ENCODE measurements at places on chromosomes 1 and 21. TPM values are rescaled to one million over a fixed set of nuclear protein-coding genes. Genes with fewer than 3 reads are reported as not detected.

Gene CDCA8
- total RNA-seq, result 77.2 TPM

Gene CD53
- total RNA-seq, result 403 TPM

DNA sequence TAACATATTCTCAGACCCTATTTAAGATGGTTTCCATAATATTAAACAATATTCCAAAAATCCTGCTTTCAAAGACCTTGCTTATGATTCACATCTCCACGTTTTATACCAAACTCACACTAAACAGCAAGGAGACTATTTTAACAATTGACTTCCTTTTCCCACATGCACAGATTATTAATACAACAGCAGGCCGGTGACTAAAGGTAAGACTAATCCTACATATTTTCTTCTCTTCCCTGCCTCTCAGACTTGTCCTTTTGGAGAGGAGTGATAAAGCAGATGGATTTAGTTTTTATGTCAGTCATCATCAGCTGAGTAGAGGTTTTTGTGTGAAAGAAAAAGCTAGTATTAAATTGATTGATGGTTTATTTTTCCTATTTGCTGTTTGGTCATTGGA, 400.6 kb downstream of the NTNG1 start:
- DNase-seq, result no peak

DNA sequence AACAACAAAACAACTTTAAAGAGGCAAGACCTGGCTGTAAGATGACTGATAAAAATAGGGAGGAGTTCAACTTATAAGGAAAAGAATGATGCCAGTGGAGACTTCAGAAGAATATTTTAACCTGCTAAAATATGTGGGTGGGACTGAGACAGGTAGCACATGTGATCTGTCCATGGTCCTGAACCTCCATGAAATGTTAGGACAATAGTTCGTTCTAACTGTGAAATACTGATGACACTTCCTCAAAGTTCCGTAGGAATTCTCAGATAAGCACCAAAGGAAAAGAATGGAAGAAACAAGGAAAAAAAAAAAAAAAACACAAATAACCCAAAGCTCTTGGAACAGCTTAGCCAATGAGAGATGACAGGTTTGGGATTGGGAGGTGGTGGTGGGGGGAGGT, 44.7 kb downstream of the CDC42BPA start:
- DNase-seq, result no peak

DNA sequence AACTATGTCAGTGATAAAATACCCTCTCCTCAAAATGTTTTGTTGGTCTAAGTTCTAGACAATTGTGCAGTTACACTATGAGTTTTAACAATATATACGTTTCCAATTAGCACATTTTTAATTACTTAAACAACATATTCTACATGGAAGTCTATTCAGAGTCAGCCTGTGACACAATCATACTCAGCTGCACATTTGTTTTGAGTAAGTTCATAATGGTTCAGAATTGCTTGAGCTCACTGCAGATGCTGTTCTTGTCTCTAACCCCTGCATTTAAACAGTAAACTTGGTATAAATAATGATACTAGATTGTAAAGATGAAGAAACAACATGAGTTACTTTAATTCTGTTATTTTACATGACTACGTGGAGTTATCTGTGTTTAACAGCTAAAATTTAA, 30.6 kb downstream of the CDKN2C start:
- no peak for DNase-seq

DNA sequence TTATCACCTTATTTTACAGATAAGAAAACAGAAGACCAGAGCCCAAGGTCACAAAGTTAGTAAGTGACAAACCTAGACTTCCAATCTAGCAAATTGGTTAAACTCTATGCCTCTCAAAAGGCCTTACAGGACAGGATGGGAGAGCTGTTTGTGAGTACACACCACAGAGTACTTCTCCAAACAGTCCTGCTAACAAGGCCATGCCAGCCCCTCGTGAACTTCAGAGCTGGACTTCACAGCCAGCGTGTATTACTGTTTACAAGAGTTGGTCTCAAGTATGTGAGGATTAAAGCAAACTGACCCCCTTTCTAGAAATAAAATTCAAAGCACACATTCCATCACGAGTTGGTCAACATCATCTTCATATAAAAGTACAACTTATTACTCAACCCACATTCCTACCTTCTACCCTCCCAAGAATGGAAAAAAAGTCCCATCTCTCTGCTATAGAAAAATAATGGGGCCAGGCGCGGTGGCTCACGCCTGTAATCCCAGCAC, 19.8 kb upstream of the UBR4 start:
- no peak for DNase-seq

Gene AKR7A3
- 0.33 TPM for total RNA-seq

Gene F3
- not detected for total RNA-seq

- DNase-seq, result no peak
These were observed 3.2 kb downstream of the ID3 start for GRCh38 chr1:23555986-23556634.

- no peak for DNase-seq
These were observed 760 bp downstream of the PEX14 start for GRCh38 chr1:10475510-10475909.

DNA sequence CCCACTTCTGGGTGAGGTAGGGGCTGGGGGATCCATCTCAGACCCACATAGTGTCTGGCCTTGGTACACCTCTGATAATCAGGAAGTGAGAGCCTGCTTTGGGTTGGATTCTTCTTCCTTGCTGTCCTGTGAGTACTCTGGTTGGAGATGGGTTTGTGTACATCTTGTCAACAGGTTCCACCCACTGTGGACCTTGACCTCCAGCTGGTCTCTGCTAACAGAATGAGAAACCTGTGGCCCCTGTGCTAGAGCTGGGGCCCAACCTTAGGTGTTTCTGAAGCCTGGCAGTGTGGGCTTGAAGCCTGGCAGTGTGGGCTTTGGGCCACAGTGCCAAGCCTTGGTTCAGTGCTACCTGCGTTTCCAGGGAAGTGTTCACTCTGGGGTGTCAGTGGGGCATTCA, 2.6 kb downstream of the ZBTB48 start:
- no peak for DNase-seq

Gene ST3GAL3
- 26.7 TPM for total RNA-seq

- DNase-seq, result no peak
These were observed 1.9 kb upstream of the TTLL10 start for GRCh38 chr1:1171546-1172340.

Gene PLA2G2E
- not detected for total RNA-seq

Gene PROX1
- not detected for total RNA-seq

DNA sequence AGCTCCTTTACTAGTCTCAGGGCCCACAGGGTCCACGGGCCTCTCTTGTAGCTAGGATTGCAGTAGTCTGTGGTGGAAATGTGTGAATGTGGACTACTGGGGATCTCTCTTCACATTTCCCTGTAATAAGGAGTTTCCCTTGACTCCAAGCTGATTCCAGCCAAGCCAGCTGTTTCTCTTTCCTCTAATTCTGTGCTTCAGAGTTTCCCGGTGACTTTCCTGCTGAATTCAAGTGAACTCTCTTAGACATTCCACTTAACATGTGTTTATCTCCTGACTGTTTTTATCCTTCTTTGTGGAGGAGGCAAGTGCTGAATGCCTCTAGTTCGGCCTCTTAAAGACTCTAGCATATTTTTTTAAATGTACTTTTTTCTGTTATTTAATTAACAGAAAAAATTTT, 354.0 kb upstream of the RGS18 start:
- DNase-seq, result no peak

DNA sequence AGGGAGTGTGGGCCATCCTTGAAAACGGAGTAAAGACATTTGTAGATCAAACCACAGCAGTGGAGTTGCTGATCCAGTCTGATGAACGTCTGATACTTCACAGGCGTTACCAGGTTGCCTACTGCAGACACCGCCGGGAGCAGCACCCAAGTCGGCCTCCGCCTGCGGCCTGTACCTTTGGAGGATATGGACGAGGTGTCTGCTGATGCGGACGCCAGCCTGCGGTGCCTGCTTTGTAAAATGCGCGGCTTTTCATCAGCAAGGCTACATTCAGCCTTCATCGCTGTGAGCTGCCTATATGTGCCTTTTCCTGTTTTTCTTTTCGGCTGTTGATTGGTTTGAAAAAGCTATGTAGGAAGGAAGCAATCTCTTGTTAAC, 16.0 kb downstream of the SLX9 start:
- DNase-seq, result no peak

DNA sequence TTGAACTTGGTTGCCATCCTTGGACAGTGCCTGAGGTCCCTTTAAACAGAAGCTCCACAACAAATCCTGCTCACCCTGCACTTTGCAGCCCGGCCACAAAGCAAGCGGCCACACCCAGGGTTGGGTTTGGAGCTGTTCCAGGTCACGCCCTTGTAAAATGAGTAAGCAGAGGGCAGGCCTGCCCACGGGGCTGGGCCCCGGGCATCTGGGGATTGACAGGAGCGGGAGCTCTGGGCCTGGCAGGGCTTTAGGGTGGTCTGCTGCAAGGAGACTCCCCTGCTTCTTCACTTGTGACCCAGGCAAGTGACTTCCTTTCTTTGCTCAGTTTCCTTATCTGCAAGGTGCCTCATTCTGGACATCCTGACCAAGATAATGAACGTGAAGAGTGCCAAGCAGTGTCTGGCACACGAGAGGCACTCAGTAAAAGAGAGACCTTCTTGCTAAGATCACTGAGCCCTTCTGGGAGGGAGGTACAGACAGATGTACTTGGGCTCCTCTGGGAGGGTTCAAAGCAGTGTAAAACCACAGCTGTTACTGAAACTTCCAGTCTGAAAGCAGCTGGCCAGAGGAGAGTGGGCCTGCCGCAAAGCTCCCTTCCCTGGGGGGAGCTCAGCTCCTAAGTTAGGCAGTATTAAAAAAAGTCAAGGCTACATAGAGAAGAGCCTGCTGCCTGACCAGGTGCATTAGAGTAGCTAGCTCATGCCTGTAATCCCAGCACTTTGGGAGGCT, 2.6 kb downstream of the E2F2 start:
- DNase-seq, result peak; percentile 94

DNA sequence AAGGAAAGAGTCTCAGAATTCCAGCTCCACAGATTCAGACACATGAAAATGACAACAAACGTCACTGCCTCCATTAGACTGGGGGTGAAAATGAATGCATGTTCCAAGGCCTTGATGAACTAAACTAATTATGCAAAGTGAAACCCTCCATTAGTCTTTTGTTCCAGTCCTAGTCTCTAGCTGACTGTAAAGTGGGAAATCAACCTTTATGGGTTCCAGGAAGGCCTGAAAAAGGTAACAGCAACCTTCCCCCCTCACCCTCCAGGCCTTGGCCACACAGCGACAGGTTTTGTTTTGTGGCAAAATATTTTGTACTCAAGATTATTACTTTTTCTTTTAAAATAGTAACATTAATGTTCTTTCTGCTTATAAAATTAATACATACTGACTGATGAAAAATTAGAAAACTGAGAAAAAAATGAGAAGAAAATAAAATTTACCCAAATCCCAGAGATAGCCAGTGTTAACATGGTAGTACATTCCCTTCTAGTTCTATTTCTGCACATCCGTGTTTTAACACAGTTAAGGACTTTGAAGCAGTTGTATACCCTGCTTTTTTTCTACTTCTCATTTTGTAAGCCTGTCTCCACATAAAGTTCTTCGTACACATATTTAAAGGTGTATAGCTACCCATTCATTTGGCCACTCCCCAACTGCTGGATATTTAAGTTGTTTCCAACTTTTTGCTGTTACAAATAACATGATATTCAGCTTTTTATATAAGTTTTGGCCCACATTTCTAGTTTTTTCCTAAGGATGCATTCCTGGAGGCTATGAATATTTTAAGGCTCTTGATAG, 60.9 kb downstream of the CD2 start:
- peak; percentile 35 for DNase-seq

Gene CNKSR1
- 1.5 TPM for total RNA-seq

Data from activated CD8-positive, alpha-beta memory T cell treated with anti-CD3 and anti-CD28 coated beads, Interleukin-2, amount 10 ng/mL, durations not matched to agents 7 days and 5 days (primary cell).